ENCODE measurements at places on chromosomes 6 and 20. TPM values are rescaled to one million over a fixed set of nuclear protein-coding genes. Genes with fewer than 3 reads are reported as not detected.

- no peaks in the 10 kb centered on the region for H3K36me3 ChIP-seq
- no peak for DNase-seq
- H3K27me3 ChIP-seq = no peaks in the 10 kb centered on the region
- no peaks in the 10 kb centered on the region for H3K4me1 ChIP-seq
Measured at GRCh38 chr6:146767632-146768031, 168.9 kb downstream of the ADGB start.

GRCh38 chr6:53546281-53546680 is 1.4 kb upstream of the GCLC start:
- H3K36me3 ChIP-seq = no peaks in the 10 kb centered on the region
- peaks cover 32% of the 10 kb centered on the region for H3K4me1 ChIP-seq
- peak overlapping the region; percentile 5 for H3K27ac ChIP-seq
- H3K4me3 ChIP-seq = no peak overlapping the region

- H3K4me3 ChIP-seq = no peak overlapping the region
- no peak overlapping the region for H3K27ac ChIP-seq
Measured at GRCh38 chr6:131367206-131367873, 205.7 kb upstream of the ARG1 start.

HCRTR2 gene
- not detected for total RNA-seq

- H3K4me1 ChIP-seq = no peaks in the 10 kb centered on the region
- no peak overlapping the region for H3K4me3 ChIP-seq
- H3K27me3 ChIP-seq = no peaks in the 10 kb centered on the region
- no peak overlapping the region for H3K27ac ChIP-seq
- DNase-seq = peak; percentile 41
Measured at GRCh38 chr6:129102741-129103140, 219.8 kb downstream of the LAMA2 start.

LINC00237 gene
- total RNA-seq = not detected

ESR1 gene
- total RNA-seq = 1.5 TPM

GRCh38 chr6:100246206-100246605 is 218.5 kb downstream of the SIM1 start:
- no peak overlapping the region for H3K27ac ChIP-seq
- DNase-seq = no peak
- no peaks in the 10 kb centered on the region for H3K4me1 ChIP-seq
- H3K4me3 ChIP-seq = no peak overlapping the region

GRCh38 chr6:13409991-13410390 is 77.4 kb downstream of the GFOD1 start:
- no peak overlapping the region for H3K4me3 ChIP-seq
- no peaks in the 10 kb centered on the region for H3K36me3 ChIP-seq
- no peak for DNase-seq
- H3K4me1 ChIP-seq = peaks cover 92% of the 10 kb centered on the region
- peak overlapping the region; percentile 77 for H3K27ac ChIP-seq

C20orf204 gene
- total RNA-seq = 0.71 TPM

GRCh38 chr6:17242087-17242486 is 39.1 kb upstream of the RBM24 start:
- no peaks in the 10 kb centered on the region for H3K4me1 ChIP-seq
- no peaks in the 10 kb centered on the region for H3K36me3 ChIP-seq
- H3K27ac ChIP-seq = no peak overlapping the region
- H3K4me3 ChIP-seq = no peak overlapping the region
- DNase-seq = no peak
- no peaks in the 10 kb centered on the region for H3K27me3 ChIP-seq

DNA sequence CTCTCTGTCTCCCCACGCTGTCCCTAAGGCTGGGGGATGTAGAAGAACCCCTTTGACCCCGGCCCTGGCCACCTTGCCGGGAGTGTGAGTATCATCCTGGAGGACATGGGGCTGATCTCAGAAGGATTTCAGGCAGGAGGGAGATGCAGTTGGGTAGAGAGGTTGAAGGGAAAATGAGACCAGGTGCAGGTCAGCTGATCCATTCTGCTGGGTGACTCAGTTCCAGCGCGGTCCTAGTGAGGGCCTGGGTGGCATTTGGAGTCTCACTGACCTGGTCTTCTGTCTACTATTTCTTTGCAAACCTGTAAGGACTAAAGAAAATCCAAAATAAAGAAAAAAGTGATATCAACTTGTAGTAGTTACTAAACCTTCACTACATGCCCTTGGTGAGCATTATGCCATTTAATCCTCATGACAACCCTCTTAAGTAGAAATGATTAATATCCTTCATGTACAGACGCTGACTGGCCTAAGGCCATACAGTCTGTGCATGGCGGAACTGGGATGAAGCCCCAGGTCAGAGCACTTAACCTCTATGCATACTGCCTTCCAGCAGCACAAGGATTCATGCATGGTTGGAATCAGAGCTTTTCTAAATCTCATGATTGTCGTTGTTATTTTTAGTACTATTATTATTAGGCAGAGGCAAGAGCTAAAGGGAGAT is 106.3 kb downstream of the ZDHHC14 start:
- H3K27ac ChIP-seq = no peak overlapping the region
- no peaks in the 10 kb centered on the region for H3K36me3 ChIP-seq
- H3K4me1 ChIP-seq = peaks cover 7% of the 10 kb centered on the region
- no peaks in the 10 kb centered on the region for H3K27me3 ChIP-seq

LKAAEAR1 gene
- total RNA-seq = not detected

JPH2 gene
- 48.0 TPM for total RNA-seq

PCNA gene
- 19.1 TPM for total RNA-seq

DNA sequence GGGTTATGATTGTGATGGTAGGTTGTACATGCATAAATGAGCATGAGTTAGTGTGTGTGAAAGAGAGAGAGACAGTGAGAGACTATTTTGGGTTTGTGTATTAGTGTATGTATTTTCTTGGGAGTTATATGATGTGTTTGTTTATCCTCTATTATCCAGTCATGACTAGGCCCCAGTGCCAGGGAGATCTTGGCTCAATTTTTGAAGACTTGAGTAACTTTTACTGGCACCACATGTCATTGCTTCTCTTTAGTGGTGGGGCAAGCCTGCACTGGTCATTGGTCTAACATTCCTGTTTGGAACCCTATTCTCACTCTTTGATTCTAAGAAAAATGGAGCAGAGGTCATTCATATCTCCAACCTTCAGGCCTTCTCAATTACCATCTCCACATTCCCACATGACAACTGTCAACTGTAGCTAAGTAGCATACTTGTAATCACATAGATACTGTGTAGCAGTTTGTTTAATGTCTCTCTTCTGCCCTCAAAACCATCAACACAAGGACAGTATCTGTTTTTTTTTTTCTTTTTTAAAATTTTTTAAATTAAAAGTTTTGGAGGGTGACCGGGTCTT is 8.8 kb downstream of the L3MBTL1 start:
- no peaks in the 10 kb centered on the region for H3K36me3 ChIP-seq
- H3K27ac ChIP-seq = no peak overlapping the region
- no peaks in the 10 kb centered on the region for H3K27me3 ChIP-seq
- DNase-seq = no peak
- H3K4me3 ChIP-seq = no peak overlapping the region
- no peaks in the 10 kb centered on the region for H3K4me1 ChIP-seq

- no peaks in the 10 kb centered on the region for H3K36me3 ChIP-seq
- DNase-seq = no peak
- H3K27me3 ChIP-seq = no peaks in the 10 kb centered on the region
- H3K4me3 ChIP-seq = no peak overlapping the region
- H3K27ac ChIP-seq = no peak overlapping the region
- H3K4me1 ChIP-seq = no peaks in the 10 kb centered on the region
Measured at GRCh38 chr6:118203545-118203944, 296.5 kb downstream of the SLC35F1 start.

DNA sequence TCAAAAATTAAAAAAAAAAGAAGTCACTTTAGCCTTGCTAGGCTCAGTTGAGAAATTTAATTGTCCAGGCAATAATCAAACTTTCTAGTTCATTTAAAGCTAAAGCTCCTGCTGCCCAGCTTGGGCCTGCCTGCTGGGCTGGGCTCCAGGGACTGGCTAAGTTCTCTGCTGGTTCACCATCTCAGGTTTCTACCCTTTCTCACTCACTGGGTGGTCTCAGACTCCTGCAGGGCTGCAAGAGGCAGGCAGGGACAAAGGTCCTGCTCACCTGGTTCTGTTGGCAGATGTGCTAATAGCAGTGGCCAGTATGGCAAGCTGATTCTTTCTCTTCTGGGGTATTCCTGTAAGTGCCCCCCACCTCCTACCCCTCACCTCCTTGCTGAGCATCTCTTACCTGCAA is 21.2 kb upstream of the RTF2 start:
- DNase-seq = no peak
- no peak overlapping the region for H3K27ac ChIP-seq
- no peaks in the 10 kb centered on the region for H3K36me3 ChIP-seq
- H3K4me1 ChIP-seq = no peaks in the 10 kb centered on the region

DNA sequence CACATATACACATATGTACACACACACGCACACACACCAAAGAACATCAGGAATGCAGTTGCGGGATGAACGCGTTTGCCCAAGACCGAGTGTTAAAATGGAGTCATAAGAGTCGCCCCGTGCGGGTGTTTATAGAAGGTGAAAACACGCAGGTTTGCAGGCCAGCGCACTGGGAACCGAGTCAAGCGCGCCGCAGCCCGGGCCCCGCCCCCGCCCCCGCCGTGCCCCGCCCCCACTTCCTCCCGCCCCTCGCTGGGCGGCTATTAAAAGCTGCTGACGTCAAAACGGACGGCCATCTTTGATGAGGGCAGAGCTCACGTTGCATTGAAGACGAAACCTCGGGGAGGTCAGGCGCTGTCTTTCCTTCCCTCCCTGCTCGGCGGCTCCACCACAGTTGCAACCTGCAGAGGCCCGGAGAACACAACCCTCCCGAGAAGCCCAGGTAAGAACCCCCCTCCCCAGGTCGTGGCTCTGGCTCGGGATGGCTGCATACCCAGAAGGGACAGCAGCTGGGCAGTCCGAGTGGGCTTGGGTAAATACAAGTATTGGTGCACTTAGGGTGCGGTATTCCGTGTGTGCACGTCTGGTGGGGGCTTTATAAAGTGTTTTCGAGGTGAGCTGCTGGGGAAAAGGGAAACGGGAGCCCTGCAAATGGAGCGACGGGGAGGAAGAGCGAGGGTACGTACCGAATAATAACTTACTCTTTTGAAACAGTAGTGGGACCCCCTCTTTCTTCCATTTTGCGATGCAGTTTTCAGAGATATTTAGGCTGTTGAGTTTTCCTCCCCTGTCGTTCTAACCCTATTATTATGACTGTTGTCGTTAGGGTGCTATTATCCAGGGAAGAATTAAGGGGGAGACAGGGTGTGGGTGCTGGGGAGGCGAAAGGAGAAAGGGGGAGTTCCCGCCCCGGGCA is at the start of gene SNAP25:
TSS of gene SNAP25 (plus strand) at position 295 of the 916 bp plus-strand sequence. CDS start 56,662 bp downstream, outside the sequence.
- no peaks in the 10 kb centered on the region for H3K4me1 ChIP-seq
- H3K4me3 ChIP-seq = peak within 1 kb of the TSS; percentile 32
- H3K36me3 ChIP-seq = no peaks in the 10 kb centered on the region
- peaks cover under 1% of the 10 kb centered on the region for H3K27me3 ChIP-seq

PRICKLE4 gene
- not detected for total RNA-seq

GJA10 gene
- total RNA-seq = not detected

EPPIN gene
- not detected for total RNA-seq

- no peak overlapping the region for H3K4me3 ChIP-seq
- peaks cover 7% of the 10 kb centered on the region for H3K4me1 ChIP-seq
- no peaks in the 10 kb centered on the region for H3K27me3 ChIP-seq
- DNase-seq = no peak
- no peak overlapping the region for H3K27ac ChIP-seq
Measured at GRCh38 chr6:145012039-145012662, 723.2 kb downstream of the EPM2A start.

DNA sequence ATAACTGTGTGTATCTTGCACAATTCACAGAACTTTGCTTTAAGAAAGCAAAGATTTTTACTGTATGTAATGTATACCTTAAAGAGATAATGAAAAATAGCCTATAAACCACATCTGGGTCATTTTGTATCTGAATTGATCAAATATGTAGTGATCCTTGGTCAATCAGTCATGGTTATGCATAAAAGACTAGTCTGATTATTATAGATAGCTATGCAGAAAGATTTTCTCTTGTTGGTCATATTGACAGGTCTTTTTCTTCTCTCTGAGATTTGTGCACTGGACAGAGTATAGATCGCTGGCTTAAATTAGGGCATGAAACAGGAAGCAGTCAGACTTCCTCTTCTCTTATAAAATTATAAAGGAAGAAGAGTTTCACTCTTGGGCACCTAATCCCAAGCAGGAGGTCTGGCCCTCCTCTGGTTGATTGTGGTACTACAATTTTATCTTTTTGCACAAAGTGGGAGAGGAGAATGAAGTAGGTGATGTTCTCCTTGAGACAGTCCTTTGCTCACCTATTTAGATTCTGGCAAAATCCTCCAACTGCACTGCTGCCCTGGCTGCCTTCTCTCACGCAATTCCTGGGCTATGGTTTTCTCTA is 380.9 kb upstream of the RGS17 start:
- DNase-seq = no peak
- no peaks in the 10 kb centered on the region for H3K27me3 ChIP-seq
- no peaks in the 10 kb centered on the region for H3K36me3 ChIP-seq
- no peaks in the 10 kb centered on the region for H3K4me1 ChIP-seq
- H3K4me3 ChIP-seq = no peak overlapping the region

DNA sequence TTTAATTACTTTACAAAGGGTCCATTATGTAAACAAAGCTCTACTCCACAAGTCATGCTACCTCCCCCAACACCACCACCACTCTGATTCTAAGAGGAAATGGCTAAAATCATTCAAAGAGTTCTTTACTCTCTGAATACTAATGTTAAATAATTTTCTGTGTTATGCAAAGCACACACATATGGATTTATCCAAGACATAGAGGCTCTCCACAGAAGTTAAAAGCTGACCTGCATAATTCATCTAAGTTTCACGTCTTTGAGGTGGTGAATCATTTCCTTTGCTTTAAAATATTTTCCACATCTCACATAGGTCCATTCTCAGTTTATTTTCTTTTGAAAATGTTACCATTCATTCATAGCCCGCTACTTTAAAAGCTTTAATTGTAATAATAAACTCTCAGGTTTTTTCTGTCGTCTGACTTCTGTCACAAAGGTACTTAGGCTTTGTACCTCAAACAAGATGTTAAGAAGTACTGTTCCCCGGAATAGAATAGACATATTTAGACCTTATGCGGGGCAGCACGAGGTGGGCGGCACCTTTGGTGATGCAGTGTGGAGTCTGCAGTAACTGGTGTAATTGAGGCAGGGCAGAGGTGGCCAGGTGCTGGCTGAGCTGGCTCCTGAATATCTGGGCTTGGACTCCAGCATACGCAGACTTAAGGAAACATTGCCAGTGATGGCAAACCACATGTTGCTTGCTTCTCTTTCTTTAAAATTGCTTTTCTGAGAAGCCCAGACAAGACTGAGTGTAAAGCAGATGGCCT is 55.8 kb downstream of the KIF6 start:
- H3K4me3 ChIP-seq = no peak overlapping the region
- DNase-seq = no peak
- no peaks in the 10 kb centered on the region for H3K36me3 ChIP-seq

DNA sequence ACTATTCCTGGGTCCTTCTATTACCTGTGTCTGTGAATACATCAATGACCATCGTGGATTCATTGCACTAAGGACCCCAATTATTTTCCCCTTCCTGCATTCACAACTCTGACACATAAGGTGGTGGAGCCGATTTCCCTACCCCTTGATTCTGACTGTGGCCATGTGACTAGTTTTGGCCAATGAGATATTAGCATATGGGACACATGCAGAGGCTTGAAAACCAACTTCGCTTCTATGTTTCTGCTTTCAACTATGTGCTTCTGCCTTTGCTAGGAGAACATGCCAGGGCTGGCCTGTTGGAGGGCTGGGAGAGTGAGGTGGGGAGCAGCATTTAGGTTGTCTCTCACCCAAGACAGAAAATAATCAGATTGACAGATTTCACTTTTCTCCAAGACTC is 483.1 kb upstream of the JAG1 start:
- H3K27me3 ChIP-seq = no peaks in the 10 kb centered on the region
- H3K27ac ChIP-seq = no peak overlapping the region
- H3K36me3 ChIP-seq = no peaks in the 10 kb centered on the region
- no peak overlapping the region for H3K4me3 ChIP-seq
- peaks cover 9% of the 10 kb centered on the region for H3K4me1 ChIP-seq
